ENCODE measurements at places on chromosomes 6 and 20.

DNA sequence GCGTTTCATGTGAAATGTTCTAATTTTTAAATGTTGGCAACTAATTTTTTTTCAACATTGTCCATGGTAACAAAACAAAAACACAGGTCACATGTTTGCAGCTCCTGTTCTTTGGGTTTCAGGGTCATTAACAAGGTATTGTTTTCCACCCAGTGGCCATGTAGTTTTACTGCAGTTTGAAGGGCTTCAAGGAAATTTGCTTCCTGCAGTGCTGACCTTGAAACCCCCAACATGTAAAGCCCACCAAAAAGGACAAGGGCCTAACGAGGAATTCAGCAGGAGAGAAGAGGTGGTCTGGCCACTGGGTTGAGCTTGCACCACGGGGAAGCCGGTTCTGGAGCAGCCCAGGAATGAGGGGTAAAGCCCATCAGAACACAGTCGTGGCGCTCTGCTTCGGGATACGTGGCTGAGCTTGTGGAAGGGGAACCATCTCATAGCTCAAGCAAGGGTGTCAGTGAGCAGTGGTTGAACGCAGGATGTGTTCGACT is 13.9 kb upstream of the KLHL31 start:
- DNase-seq: no peak

- DNase-seq: peak; percentile 8
Observed at GRCh38 chr6:56902641-56903464, 52.1 kb upstream of the BEND6 start.

DNA sequence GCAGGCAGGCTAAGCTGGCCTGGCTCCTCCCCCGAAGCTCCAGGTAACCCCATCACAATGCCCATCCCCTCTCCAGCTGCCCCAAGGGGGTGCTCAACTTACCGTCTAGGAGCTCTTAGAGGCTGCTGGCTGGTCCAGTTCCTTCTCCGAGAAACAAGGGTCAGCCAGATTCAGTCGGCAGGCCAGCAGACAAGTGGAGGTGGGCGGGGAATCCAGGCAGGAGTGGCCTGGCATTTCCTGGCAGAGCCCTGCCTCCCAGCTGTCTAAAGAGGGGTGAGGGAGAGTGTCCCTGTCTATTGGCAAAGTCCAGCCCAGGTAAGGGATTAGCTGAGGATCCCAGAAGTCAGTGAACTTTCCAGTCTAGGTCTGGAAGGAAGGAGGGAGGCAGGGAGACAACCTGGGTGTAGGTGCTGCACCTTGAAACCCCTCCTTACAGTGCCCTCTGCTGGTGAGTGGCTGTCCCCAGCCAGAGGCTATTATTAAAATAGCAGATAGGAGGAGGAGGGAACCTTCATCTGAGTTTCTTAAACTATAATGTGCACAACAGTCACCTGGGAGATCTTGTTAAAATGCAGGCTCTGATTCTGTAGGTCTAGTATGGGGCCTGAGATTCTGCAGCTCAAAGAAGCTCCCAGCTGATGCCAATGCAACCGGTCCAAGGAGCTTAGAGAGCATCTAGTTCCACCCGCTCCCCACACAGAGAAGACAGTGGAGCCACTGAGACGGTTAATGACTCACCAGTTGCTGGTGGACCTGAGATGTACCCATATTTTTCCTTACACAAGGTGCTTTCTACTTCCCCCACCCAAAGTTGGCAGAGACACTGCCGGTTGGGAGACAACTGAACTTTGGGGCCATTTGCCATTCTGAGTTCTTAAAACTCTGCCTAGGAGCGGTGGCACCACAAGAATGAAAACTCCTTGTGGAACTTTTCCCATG is at the start of gene UNC5CL:
UNC5CL (minus strand) TSS at position 162 of the 939 bp plus-strand sequence. CDS start 4,147 bp downstream, outside the sequence.
- DNase-seq: no peak

DNA sequence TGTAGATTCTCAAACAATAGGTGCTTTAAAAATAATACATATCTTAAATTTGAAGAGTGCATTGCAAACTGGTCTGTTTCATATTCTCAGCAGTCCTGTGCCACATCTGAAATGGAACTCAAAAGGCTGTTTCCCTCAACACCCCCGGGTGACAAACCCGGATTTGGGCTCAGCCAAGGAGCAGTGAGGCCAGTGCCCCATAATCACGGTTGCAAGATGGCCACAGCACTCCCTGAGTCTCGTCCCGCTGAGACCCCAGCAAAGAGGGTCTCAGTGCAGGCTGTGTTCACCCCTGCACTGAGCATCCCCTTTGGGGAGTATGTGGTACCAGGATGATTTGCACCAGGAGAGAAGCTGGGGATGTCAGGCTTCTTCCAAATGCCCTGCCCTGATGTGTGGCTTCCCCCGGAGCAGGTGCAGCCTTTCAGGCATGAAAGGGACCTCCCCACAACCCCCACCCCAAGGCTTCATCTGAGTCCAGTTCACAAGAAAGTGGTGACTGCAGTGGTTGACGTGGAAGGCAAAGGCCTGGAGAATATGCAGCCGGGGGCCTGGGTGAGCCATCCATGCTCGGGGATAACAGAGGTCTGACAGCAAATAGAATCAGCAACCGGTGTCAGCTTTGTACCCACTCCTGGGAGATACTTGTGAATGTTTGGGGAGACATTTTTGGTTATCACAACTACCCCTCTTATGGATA is 202.9 kb downstream of the SYNDIG1 start:
- DNase-seq: no peak

DNA sequence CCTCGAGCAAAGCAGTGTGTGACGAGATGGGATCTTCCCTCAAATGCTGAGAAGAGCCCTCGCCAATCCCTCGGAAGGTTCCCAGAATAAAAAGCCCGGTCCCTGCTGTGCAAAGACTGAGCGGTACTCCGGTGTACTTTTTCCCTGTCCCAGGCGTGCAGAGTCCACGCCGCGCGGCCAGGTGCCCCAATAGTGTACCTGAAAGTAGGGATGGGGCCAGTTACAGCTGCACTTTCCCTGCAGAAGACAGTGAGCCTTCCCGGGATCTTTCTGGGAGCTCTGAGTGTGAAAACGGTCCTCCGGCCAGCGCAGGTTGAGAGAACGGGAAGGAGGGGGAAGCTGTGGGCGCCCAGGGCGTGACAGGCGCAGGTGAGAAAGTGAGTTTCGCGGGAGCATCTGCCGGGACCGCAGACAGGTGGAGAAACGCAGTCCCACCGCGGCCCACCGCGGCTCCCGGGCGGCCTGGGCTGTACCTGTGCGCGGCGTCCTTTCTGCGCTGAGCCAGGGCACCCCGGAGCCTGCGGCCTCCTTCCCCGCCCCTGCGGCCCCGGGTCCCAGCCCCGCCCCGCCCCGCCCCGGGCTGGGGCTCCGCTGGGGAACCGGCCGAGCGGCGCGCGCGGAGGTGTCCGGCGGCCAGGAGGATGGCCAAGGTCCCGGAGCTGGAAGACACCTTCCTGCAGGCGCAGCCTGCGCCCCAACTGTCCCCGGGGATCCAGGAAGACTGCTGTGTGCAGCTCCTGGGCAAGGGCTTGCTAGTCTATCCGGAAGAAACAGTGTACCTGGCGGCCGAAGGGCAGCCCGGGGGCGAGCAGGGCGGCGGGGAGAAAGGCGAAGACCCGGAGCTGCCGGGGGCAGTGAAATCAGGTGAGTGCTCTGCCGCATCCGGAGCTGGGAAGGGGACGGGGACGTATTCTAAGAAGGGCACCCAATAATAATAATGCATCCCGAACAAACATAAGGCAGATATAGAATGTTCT is at the start of gene RFX6:
RFX6 (plus strand) TSS at position 608 of the 977 bp plus-strand sequence; CDS start at position 642, 34 bp downstream.
- no peak for DNase-seq

GRCh38 chr20:6746901-6747609 is 20.4 kb upstream of the BMP2 start:
- no peak for DNase-seq

DNA sequence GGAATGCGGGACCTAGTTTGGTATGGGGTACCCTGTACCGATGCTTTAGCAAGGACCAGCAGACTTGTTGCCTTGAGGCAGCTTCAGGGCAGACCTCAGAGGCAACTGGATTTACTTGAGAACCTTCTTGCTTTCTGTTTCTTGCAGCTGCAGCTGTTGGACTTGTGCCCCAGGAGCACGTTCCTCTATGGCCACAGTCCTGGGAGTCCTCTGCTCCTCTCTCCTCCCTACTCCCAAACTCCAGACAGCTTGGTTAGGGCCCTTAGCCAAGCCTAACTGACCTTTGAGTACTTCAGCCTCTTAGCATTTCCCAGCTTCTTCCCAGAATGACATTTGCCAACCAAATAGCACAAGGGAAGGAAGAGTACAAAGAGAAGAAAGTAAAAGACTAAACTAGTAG is 34.7 kb downstream of the GHRH start:
- DNase-seq: no peak

GRCh38 chr6:30844118-30844535 is 40.2 kb upstream of the DDR1 start:
- DNase-seq: no peak

- no peak for DNase-seq
Observed at GRCh38 chr6:158323561-158323958, 11.3 kb downstream of the TULP4 start.

- no peak for DNase-seq
Observed at GRCh38 chr20:34269996-34270627, 28.9 kb downstream of the ASIP start.

GRCh38 chr20:55928266-55928665 is 77.1 kb downstream of the CBLN4 start:
- DNase-seq: no peak

DNA sequence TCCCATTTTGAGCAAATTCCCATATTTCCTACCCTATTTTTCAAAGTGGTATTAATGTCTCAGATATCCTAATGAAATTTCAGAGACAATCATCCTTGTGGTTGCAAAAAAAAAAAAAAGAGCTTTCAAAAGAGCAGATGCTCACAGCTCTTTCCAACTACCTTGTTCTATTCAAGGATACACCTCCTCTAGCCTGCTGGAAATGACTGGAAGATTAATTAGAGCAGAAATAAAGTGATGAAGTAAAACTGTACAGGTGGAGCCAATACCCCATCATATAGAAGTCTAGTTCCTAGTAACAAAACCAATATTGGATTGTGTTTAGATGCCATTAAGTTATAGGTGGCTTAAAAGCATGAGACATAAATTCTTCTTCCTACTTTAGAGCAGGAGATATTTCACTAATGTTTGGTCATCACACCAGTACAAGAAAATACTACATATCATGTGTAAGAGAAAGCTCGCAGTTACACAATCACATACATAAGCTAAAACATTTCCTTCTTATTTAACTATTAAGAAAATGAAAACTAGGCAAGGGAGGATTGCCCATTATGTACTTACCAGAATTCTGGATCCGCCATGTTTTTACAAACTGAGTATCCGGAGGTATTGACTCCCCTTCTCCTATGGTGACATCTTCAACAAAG is 42.4 kb downstream of the ILRUN start:
- DNase-seq: no peak

- DNase-seq: no peak
Observed at GRCh38 chr20:35792740-35793139, 20.9 kb downstream of the PHF20 start.

- DNase-seq: peak; percentile 23
Observed at GRCh38 chr6:156942266-156942665, 165.1 kb downstream of the ARID1B start.

DNA sequence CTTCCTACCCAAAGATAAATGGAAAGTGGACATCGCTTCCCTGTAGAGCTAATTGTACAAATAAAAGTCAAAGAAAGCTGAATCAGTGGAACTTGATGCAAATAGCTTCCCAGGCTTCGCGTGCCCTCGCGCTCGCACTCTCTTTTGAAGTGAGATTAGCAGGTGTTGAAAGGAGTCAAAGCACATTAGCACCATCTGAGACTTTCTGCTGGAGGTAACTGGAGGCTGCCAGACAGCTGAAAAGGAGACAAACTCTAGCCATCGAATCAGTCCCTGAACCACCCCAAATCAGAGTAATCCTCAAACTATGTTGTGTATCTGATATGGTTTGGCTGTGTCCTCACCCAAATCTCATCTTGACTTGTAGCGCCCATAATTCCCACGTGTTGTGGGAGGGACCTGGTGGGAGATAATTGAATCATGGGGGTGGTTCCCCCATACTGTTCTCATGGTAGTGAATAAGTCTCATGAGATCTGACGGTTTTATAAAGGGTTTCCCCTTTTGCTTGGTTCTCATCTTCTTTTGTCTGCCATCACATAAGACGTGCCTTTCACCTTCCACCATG is 23.7 kb downstream of the SULF2 start:
- no peak for DNase-seq

DNA sequence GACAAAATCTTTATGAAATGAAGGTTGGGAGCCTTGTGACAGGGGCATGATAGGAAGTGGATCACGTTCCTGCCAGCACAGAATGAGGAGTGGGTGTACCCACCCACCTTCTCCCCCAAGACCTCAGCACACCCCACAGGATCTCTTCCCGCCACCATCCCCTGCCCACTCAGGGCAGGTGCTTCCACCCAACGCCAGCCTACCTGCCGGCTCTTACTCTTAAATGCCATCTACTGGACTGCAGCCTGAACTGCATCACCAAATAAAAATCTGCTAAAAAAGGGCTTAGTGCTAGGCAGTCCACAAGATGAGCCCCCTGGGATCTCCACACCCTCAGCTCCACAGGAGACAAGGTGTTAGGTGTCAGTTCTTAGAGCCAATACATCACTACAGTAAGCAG is 20.6 kb downstream of the DTNBP1 start:
- DNase-seq: no peak

DNA sequence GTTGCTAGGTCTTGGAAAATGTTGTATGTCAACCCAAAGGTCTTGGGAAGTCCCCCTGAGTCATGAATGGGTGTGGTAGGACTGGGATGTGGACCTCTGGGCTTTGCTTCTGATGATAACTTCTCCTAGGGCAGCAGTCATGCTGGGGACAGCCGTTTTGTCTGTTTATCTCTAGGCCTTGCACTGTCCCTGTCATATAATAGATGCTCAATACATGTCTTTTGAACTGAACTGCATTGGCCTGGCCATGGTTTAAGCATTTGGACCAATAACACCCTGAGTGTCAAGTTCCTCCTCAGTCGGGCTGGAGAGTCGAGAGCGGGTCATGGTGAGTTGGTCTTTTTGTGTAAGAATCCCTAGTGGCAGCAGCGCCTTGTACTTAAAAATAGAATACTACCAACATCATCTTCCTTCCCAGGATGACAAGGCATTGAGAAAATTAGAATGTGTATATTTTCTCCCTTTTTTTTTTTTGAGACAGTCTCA is 43.1 kb downstream of the E2F3 start:
- no peak for DNase-seq

DNA sequence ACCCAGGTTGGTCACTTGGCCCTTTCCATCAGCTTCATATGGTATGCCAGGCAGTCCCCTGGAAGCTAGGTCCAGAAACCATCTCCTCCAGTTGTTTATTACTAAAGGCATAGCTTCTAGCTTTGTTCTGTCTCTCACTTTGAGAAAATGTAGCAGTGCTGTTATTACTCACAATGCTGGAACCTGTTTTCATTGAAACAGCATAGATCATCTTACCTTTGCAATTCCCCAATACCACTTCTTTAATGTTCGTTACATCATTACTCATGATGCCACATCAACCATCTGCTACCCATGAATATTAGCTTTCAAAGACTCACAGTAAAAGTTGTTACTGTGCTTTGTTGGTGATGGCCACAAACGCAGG is 88.3 kb downstream of the ADAT2 start:
- DNase-seq: no peak
